ENCODE measurements at places on chromosomes 13 and 19.
A peak's percentile ranks its signal among the peaks of the same experiment; 100 is the strongest.

DNA sequence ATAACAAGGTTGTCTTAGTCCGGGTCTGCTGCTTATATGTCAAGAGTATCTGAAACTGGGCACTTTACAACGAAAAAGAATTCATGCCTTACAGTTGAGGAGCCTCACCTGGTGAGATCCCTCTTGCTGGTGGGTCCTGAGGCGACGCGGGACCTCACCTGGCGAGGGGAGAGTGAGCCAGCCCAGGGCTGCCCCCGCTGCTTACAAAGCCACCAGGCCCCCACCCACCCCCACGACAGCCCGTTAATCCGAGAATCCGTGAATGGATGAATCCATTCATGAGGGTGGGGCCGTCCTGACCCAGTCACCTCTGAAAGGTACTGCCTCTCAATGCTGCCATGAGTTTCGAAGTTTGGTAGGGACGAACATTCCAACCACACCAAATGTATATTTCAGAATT is 54.0 kb upstream of the F7 start:
- DNase-seq, result no peak

DNA sequence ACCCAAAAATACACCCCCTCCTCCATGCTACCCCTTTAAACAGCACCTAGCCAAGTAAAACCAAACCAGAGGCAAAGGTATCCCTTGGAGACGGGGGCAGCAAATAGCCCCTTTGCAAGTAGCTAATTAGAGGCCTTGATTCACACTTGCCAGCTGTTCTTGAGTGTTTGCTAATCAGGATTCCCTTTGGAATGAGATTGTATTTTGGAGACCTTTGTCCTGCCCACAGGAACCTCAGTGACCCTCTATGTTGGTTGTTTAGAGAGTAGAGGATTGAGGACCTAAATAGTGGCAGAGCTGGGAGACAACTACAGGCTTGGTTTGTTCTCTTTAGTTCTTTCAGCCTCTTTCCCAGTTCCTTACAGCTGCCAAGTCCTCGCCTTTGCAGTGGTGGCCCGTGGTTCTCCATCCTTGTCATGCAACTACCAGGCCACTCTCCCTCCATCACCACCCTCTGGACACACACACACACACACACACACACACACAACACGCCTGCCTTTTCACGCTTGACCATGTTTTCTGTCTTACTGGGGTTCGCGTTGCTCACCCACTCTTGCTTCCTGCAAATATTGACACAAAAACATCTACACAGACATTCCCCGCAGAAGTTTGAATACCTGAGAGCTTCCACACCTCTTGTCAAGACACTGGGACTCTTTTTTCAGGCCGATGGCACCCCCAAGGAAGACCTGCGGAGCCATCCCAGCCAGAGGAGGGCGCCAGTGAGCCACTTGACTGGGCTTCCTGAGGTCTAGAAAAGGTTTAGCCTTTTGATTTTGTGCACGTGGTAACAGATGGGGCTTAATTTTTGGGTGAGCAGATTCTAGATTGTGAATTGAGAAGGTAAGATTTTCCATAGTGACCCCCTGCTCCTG is 80.0 kb upstream of the GPR183 start:
- peak; percentile 36 for DNase-seq

- no peak for DNase-seq
These were observed 95.7 kb downstream of the ARHGEF7 start for GRCh38 chr13:111210544-111211469.

- no peak for DNase-seq
These were observed 3.1 kb downstream of the CDX2 start for GRCh38 chr13:27965740-27966640.

DNA sequence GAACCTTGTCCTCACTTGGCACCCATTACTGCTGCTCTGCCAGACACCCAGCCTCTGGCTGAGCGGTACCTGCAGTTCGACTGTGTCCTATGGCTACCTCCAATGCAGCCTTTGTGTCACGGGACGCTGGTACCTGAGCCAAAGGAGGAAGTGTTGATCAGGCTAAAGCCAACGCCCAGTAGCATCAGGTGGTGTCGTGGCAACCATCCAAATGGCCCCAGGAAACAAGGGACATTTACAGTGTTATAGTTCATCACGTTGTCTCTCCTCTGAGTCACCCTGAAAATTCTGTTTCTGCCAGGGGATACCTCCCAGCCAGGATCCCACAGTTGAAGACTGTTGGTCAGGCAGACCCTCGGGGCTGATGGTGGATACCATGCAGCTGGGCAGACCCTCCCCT is 10.1 kb downstream of the RHPN2 start:
- DNase-seq, result no peak

DNA sequence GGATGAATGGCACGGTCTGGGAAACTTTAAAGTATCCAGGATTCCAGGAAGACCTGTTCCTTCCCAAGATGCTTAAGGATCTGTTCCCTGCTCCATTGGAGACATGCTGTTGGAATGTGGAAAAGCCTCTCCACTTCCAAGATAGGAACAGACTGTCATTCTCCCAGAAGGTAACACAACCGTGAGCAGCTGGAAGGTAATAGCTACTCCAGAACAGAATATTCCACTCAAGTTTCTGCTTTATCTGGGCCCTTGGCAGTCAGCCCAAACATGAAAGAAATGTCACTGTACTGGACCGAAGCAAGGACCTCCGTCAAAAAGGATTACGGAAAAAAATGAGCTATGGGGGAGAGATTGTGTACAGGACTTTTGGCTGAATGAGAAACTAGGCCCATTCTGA is 420.9 kb upstream of the NBEA start:
- DNase-seq, result no peak

DNA sequence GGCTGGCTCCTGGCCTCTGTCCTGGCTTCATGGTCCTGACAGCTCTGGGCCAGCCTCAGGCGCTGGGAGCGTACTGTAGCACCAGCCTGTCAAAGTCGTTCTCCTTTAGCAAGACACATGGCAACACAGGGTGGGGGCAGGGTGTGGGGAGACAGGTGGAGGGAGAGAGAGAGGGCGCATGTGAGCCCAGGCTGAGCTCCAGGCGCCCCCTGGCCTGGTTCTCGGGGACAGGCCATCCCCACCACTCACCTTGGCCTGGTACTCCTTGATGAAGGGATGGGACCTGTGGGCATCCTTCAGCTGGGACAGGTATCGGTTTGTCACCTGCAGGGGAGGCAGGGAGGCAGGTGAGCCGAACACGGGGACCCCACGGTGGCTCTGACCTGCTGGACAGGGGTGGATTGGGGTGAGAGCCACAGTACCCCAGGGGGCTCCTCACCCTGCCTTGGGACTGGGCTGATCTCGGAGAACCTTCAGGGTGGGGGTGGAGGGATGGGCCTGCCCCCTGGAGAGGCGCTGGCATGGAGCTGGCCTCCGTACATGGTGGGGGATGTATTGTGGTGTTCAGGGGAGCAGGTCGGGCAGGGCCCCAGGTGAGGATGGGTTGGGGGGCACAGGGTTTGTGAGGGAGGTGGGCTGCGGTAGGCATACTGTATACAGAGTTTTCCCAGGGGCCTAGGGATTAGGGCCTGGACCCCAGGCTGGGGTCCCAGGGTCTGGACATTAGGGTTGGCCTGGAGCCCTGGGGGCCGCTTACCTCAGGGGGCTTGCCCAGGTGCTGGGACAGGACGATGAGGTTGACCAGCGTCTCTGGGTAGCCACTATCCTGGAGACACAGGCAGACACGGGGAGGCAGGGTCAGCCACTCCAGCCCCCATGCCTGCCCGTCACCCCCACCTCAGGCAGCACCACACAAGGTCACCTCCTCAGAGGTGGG is 3.9 kb upstream of the CERS1 start:
- no peak for DNase-seq

DNA sequence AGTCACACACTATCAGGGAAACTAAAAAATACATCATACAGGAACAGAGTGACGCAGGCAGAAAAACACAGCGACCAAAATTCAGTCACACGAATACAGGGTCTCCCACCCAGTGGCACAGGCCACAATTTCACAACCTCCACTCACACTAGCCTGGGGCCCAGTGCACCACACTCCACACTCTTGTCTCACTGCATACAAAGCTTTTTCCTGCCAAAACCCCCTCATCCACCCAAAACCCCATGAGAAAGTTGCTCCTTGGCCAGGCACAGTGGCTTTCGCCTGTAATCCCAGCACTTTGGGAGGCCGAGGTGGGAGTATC is 1.2 kb downstream of the S1PR5 start:
- DNase-seq, result no peak

- DNase-seq, result no peak
These were observed 82.6 kb downstream of the ZNF723 start for GRCh38 chr19:22914646-22915045.

DNA sequence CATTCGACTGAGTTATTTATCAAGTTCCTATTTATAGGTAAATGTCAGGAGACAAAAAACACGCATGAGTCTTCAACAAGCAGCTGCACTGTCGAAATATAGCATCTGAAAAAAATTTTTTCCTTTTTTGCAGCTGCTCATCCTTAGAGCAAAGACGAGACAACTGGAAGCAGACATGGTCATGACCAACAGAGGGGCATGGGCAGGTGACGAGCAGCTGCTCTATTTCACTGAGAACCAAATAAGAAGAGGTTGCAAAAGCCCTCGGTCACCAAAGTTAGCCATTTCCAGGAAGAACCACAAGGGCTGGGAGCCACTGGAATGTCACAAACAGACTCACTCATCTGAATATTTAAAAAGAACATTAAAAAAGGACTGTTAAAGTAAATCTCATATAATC is 22.2 kb downstream of the SOHLH2 start:
- DNase-seq, result no peak

GRCh38 chr13:46377554-46377953 is 9.5 kb downstream of the RUBCNL start:
- DNase-seq, result no peak

- no peak for DNase-seq
These were observed 24.1 kb downstream of the LGALS16 start for GRCh38 chr19:39679791-39680168.

DNA sequence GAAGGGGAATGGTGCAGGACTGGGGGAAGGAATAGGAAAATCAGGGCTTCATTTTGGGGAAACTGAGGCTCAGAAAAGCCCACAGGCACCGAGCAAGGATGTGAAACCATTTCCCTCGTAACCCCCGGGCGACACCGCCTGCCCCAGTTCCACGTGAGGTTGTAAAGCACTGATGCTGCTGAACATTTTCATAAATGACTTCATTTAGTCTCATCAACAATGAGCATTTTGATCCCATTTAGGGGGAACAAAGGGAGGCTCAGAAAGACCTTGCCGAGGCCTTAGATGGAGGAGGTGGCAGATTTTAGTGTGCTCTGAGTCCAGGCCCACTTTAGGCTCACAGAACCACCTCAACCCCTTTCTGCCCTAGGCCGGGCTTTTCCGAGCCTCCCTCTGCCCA is 20.5 kb upstream of the FBXO27 start:
- DNase-seq, result no peak

DNA sequence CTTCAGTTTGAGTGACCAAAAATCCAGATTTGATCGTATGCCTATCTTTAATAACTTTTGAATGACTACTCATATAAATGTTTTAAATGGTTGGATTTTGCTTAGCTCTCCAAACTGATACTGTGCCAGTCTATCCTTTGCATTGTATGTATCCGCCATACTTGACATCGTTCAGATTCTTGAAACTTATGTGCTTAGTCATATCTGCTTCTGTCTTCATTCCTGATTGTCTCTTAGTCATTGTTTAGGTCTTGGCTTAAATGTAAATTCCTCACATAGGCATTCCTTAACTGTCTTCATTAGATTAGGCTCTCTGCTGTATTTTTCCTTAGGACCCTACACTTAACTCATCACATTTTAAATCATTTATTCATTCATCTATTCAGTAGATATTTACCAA is 126.0 kb downstream of the PCCA start:
- no peak for DNase-seq

- no peak for DNase-seq
These were observed 34.6 kb downstream of the COL4A2 start for GRCh38 chr13:110341445-110342244.

- no peak for DNase-seq
These were observed 532.7 kb upstream of the SPRY2 start for GRCh38 chr13:80873589-80873988.

- no peak for DNase-seq
These were observed 15.8 kb downstream of the CYP4F3 start for GRCh38 chr19:15656467-15656866.

DNA sequence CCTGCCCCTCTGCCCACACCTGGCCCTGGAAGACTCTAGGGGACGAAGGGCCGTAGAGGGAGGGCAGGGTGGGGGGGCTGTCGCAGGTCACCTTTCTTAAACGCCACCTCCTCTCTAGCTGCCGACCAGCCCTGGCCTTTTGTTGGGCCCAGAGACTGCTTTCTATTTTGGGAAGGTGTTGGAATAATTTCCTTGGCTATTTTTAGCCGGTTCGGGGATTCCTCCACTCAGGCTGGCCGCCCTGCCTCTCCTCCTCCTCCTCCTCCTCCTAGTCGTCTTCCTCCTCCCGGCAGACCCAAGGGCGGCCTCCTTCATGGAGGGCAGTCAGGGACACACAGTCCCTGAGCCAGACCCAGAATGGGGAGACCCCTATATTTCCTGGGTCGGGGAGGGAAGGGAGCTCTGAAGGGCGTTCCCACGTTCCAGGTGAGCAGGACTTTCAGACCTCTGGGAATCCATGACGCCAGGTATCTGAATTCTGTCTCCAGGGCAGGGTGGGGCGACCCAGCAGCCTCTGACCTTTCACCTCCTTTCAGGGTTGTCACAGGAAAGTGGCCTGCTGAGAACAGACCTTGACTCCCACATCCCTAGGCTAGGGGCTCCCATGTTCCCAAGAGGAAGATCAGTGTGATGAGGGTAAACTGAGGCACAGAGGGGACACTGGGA is 19.9 kb downstream of the GADD45B start:
- peak; percentile 81 for DNase-seq

DNA sequence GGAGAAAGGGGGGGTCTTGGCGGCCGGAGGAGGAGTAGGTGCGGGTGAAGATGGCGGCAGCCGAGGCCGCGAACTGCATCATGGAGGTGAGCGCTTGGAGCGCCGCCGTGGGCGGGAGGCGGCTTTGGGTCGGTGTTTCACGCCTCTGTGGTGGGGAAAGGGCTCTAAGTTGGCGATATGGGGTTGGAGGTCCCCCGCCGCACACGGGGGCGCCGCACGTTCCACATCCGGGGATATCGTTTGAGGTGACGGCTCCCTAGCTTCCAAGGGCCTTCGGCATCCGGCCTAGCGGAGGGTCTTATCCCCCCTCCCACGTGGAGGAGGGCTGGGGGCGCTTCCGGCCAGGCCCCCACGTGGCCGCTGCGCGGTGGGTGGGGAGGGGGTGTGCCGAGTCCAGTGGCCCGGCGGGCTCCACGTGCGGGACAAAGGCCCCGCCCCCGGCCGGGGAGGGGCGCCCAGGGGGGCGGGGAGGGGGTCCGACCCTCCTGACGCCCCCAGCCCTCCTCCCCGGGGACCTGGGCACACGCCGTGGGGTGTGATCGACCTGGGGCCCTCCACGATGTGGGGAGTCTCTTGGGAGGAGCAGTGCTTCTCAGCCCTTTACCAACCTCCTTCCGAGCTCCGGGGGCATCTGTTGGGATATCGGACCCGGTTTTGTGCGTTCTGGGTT is at the start of gene PRMT1:
PRMT1 (plus strand) TSS at position 41 of the 670 bp plus-strand sequence; CDS start at position 51, 10 bp downstream.
- no peak for DNase-seq

DNA sequence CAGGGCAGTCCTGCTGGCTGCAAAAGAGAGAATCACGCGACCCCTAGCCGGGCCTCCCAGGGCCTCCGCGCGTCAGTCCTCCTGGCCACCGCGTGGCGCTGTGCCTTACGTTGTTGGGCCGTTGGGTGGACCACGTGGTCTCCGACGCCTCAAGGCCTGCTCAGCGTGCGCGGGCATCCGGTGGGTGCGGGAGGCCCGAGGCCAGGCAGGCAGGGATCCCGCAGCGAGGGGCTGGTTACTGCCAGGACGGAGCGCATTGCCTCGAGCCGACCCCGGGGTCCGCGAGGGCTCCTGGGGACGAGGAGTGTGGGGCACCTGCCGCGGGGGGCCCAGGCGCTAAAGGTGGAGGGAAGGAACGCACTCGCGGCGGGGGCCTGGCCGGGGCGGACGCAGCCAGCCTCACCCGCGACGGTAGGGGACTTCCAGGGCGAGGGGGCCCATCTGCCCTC is at the start of gene TDRD12:
TDRD12 (plus strand) TSS at position 157 of the 449 bp plus-strand sequence. CDS start 306 bp downstream, outside the sequence.
- no peak for DNase-seq

All from kidney capillary endothelial cell (primary cell).